ENCODE measurements at places on chromosomes 6 and 20.

DNA sequence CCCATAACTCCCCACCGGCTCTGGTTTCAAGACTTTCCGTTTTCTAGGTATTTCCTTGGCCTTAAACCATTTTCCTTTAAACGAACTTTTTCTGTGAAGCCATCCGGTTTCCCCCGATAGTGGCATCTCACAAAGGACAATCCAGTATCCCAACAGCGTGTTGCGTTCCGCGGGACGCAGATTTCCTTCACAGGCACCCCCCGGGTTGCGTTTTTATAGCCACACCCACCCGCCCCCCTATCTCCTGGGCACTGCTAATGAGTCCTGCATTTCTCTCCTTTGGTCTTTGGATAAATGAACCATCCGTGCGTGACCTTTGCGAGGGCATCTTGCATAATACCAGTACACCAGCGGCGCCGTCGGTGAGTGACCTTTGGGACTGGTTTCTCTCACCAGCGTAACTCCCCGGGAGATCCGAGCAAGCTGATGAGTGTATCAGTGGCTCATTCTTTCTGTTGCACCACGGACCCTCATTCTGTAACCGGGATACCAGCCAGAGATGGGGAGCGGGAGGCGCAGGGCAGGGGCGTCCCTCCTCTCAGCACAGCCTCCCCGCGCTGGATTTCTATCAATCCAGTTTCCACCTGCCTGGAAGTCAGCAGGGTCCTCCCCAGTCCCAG is 586 bp upstream of the NQO2 start:
- DNase-seq = no peak

DNA sequence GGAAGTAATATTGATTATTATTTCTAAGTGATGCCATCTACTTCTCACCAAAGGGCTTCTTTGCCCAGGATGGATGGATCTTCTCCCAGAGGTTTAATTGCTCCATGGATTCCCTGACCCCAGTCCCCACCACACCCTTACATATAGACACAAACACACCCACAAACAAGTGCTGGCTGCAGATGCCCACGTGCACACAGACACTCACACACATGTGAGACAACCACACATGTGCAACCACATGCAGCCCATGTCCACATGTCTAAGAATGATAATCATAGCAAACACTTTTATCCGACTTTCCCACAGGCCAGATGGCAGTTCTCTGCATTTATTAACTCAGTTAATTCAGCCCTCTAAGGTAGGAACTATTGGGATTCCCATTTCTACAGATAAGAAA is 44.2 kb downstream of the MAFB start:
- DNase-seq = no peak

GRCh38 chr20:31543966-31544598 is 29.8 kb downstream of the HM13 start:
- no peak for DNase-seq

DNA sequence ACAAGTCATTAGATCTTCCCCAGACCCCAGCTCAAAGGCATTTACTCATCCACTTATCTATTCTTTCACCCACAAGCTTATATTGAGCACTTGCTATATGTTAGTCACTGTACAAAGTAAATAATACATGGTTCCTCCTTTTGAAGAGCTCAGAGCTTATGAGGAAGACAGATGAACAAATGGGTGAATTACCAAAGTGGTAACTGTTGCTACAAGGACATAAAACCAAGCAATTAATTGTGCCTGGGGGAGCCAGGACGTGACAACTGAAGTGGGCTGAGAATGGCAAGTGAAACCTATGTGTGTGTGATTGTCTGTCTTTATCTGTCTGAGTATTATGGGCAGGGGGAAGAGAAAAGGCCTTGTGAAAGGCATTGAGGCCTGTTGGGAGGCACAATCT is 45.6 kb upstream of the AKIRIN2 start:
- DNase-seq = no peak

GRCh38 chr20:60718743-60719480 is 533.1 kb upstream of the CDH4 start:
- DNase-seq = no peak

DNA sequence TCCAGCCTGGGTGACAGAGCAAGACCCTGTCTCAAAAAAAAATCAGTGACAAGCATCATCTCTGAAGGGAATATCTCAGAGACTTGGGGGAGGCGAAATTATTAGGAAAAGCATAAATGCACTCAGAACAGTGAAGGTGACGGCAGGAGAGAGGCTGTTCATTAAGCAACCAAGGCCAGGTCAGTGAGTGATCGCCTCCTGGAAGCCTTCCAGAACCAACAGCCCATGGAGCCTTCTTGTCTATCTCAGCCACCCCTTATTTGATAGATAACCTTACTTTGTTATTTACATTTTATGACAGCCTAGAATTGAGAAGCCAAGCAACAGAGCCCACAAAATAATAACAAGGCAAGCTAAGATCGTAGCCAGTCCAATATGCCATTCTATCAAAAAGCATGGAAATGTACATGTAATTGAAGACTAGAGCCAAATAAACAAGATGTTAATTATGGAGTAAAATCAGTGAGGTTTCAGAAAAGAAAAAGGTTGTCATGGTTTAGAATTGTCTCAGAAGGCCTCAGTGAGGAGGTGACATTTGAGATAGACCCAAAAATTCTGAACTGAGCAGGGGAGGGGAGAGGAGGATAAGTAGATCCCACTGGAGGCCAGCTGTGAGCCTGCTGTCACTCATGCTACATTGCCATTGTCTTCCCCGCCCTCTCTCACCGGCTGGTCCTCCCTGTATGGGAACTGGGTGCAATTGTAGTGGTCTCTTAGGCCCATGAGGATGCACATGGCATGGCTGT is 17.8 kb downstream of the BNIP5 start:
- DNase-seq = no peak

GRCh38 chr6:100459592-100460184 is 5.0 kb downstream of the SIM1 start:
- DNase-seq = no peak

DNA sequence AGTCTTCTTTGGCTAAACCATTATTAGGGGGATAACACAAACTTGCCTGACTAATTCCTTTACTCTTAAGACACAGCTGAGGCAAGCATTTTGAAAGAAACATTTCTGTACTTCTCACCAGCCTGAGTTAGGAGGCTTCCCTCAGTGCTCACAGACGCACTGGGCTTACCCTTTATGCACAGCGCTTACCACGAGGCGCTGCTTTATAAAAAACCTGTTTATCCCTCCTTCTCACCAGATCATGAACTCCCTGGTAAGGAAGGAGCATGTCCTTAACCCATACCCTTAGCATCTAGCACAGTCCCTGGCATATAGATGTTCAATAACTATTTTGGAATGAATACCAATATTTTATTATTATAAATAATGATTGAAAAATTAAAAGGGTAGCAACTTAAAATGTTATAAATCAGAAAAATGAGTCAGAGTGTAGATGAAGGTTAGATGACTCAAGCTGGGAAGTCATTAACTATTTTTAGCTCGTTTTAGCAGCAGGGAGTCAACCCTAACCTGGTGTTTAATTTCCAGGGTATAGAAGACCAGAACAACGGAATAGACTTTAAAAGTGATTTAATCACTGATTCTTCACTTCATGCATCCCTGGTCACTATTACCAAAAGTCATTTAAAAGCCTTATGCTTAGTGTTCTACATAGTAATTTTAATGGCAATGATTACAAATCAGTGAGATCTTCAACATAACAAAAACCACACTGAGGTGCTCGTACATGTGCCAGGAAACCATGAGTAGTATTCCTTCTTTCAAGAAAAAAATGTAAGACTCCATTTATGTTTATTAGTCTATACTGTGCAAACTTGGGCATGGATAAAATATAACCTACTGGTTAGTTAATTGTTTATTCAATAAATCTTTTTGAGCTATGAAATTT is 4.1 kb upstream of the TPD52L1 start:
- no peak for DNase-seq

- DNase-seq = no peak
Measured at GRCh38 chr6:75278474-75279077, 6.0 kb downstream of the TMEM30A start.

- DNase-seq = no peak
Measured at GRCh38 chr20:50303573-50304500, 113.2 kb downstream of the CEBPB start.

DNA sequence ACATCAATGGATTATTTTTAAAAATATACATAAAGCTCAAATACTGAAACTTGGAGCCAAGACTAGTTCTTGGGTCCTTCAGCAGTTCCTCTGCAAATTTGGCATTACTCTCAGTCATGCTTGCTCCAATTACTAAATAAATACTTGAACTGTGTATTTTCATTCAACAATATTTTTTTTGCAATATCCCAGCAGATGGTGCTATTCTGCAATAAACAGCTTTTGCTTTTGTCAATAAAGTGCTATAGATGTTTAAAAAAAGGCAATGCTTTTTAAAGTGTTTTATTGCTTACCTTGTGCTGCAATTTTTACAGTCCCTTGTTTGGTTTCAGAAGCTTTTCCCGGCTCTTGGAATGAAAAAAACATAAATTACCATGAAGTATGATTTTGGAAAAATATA is 243.4 kb downstream of the TRDN start:
- no peak for DNase-seq

DNA sequence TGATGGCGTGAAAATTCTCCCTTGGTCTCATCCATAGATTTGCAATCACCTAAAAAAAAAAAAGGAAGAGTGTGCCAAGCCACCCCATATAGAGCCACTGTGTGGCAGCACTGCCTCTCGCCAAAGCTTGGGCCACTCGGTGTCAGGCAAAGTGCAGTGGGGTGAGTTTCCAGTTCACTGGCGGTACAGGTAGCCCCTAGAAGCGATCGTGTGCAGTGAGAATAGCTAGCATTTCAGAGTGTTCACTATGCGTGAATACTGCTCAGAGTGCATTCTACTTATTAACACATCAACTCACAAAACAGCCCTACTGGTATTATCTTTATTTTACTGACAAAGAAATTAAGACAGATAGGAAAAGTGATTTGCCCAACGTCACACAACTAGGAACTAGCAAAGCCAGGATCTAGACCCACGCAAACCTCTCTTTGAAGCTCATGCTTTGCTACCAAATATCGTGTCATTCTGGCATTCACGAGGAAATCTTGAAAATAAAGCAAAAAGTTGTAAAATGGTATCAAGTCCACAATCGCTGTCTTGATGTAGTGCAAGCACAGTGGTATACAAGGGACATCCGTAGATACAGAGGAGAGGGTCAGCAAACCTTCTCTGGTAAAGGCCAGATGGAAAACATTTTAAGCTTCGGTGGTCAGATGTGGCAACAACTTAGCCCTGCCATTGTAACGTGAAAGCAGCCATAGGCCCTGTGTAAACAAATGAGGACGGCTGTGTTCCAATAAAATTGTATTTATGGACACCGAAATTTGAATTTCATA is 10.4 kb upstream of the GCNT2 start:
- peak; percentile 14 for DNase-seq

DNA sequence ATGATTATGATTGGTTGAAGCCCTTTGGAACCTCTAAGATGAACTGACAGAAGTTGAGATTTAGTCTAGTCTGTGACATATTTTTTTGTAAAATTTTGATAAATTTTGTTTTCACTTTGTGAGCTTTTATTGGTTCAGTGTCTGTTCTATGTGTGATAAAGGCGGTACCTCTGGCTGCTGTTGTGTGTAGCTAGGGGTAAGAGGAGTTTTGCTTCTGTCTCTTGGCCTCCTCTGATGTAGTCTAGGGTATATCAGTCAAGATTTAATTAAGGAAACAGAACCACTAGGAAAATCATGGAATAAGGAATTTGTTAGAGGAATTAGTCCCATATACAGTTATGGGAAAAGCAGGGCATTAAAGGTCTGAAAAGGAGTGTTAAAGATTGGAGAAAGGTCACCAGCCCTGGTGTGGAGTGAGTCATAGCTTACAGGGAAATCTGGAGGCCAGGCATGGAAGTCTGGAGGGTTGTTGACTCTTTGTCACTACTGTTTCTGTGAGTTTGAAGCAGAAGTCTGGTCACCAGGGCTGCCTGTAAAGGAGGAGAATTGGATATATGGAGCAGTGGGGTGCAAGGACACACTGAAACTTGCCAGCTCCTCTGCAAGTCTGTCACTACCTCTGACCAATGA is 28.5 kb downstream of the CDC5L start:
- no peak for DNase-seq

- no peak for DNase-seq
Measured at GRCh38 chr6:10418361-10418861, 3.5 kb upstream of the TFAP2A start.

- DNase-seq = no peak
Measured at GRCh38 chr6:5085648-5086293, 630 bp downstream of the PPP1R3G start.

DNA sequence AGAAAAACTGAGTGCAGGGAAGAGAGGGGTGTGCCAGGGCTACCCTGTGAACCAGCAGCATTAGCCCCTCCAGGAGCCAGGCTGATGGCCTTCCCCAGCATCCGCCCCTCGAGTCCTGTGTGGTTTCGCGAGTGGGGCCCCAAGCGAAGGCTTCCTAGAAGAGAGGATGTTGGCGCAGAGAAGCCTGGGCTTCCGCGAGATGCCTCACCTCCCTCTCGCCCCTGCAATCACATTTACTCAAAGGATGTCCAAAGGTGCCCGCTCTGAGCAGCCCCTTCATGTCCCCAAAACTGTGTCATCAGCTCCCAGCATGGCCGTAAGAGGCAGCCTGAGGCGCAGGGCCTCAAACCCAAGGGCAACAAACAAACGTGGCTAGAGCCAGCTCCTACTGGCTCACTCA is 111.7 kb downstream of the PREX1 start:
- DNase-seq = peak; percentile 42

DNA sequence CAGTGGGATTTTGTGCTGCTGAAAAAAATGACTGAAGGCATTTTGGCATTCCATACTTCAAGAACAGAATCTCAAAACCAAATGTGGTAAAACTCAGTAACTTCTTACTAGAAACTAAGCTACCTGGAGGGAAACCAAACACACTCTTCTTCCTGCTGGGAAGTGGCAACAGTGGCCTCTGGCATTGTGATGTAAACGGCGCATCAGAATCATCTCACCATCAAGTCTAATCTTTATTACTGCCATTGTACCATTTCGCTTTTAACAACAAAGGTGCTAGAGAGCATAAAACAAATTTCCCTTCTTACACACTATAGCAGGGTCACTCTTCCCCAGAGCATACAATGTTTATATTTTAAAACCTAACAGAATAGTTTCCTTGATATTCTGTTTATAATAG is 101.6 kb upstream of the CEP162 start:
- DNase-seq = no peak
